Activated CD4-positive, alpha-beta T cell treated with anti-CD3 and anti-CD28 coated beads, Interleukin-2, amount 50 U/mL, for 16 hours (primary cell): ENCODE measurements at places on chromosomes 16 and 17.

DNA sequence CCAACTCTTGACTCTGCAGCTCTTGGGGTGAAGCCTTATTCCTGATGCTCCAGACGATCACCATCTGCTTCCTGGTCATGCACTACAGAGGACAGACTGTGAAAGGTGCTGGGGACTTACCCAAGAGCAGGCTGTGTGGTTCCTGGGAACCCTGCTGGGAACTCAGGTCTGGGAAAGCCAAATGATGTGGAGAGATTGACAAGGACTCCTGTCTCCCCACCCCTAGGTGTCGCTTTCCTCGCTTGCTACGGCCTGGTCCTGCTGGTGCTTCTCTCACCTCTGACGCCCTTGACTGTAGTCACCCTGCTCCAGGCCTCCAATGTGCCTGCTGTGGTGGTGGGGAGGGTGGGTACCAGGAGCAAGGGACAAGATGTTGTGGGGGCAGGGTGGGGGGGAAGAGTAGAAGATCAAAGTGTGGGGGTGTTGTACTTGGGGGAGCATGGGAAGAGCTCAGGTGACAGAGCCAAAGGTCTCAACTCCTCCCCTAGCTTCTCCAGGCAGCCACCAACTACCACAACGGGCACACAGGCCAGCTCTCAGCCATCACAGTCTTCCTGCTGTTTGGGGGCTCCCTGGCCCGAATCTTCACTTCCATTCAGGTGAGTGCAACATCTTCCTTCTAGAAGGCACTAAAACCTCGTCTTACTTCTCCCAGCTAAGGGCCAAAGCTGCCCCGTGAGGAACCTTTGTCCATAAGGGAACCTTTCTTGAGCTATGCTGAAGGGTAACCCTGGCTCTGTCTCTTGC, 3.0 kb downstream of the SOX15 start:
- no peak for DNase-seq

DNA sequence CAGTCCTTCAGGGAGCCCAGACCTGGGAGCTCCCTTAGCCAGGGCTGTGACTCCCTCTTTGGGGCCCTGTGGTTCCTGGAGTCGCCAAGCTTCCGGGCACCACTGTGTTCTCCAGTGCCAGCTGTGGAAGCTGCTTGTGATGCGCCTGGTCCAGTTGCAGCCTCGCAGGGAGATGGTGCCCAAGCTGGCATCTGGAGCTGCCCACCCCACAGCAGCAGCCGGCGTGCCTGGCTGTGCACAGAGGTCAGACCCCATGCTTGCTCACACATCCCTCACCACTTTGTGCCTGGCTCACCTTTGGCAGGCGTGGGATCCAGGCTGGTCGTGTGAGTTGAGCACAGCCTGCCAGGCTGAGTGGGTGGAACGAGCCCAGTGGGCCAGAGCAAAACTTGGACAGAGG, 18.2 kb downstream of the RHOT1 start:
- DNase-seq, result no peak

- no peak for DNase-seq
Measured at GRCh38 chr17:68401288-68401687, 56.0 kb downstream of the WIPI1 start.

GRCh38 chr17:44105483-44105882, 18.0 kb downstream of the HDAC5 start:
- no peak for DNase-seq

DNA sequence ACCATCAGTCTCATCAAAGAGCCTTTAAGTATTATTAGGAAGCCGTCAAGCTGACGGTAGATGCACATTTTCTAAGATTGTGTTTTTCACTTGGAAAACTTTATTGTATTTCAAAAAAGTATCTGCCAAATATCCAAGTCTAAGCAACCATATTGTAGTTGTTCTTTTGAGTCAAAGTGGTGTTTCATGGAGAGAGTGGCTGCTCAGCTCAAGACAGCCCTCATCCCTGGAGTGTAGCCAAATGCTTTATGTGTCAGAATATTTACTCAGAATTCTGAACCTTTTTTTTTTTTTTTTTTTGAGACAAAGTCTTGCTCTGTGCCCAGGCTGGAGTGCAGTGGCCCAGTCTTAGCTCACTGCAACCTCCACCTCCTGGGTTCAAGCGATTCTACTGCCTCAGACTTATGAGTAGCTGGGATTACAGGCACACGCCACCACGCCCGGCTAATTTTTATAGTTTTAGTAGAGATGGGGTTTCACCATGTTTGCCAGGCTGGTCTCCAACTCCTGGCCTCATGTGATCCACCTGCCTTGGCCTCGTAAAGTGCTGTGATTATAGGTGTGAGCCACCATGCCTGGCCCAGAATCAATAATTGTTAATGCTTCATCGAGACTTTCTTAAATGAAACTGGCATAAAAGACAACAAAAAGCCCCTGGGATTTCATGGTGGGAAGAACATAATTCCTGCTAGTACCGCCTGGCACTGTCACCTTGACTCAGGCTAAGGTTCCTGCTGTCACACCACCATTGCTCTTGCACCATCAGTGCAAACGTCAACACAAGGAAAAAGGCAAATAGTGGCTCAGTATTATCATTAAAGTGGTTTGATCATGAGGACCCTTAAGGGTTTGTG, 45.5 kb downstream of the PRKCA start:
- DNase-seq, result peak; percentile 35

- DNase-seq, result no peak
Measured at GRCh38 chr17:29883497-29883896, 46.5 kb downstream of the SSH2 start.

- no peak for DNase-seq
Measured at GRCh38 chr17:9991796-9992195, 86.7 kb upstream of the RCVRN start.

GRCh38 chr17:77817953-77818352, 140.6 kb upstream of the TNRC6C start:
- no peak for DNase-seq
